ENCODE measurements at places on chromosomes 3 and 15.

- peak; percentile 86 for DNase-seq
These were observed 10.0 kb downstream of the CMTM7 start for GRCh38 chr3:32401556-32402081.

GRCh38 chr3:102000620-102001209, 151.4 kb downstream of the NFKBIZ start:
- DNase-seq, result no peak

- DNase-seq, result no peak
These were observed 89.6 kb upstream of the TSEN2 start for GRCh38 chr3:12394569-12395271.

GRCh38 chr15:59178151-59178695, 28.4 kb upstream of the LDHAL6B start:
- peak; percentile 63 for DNase-seq

GRCh38 chr3:131454501-131454900, 48.3 kb downstream of the MRPL3 start:
- no peak for DNase-seq

DNA sequence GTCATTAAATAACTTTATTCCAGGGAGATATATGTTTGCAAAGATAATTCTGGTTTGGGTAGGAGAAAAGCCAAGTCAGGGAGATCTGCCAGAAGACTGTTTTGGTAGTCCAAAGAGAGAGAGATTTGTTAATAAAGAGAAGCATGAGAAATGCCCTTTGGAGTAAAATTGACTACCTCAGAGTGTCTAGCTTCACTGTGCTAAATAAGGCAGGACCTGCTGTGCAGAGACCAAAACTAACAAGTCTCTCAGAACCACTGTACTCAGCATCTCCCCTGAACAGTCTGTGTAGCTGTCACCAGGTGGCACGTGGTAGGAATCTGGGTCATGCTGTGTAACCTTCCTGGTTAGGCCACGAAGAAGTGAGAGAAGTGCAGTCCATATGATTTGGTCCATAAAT, 31.6 kb upstream of the SLC35G2 start:
- DNase-seq, result no peak

DNA sequence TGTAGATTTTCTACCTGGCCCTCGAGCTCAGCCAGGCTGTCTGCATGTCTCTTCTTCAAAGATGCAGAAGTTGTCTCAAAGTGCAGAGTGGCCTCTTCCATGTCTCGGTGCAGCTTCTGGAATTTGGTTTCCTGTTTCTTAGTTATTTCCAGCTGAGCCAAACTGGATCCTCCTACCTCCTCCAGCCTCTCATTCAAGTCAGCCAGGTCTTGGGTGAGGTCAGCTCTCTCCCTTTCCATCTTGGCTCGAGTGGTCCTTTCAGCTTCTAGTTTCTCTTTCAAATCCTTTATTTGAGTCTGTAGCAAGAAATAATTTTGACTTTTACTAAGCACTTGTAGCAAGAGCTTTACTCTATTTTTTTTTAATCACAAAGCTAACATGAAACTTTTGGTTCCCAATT, 81.8 kb downstream of the MYH15 start:
- DNase-seq, result peak; percentile 29

DNA sequence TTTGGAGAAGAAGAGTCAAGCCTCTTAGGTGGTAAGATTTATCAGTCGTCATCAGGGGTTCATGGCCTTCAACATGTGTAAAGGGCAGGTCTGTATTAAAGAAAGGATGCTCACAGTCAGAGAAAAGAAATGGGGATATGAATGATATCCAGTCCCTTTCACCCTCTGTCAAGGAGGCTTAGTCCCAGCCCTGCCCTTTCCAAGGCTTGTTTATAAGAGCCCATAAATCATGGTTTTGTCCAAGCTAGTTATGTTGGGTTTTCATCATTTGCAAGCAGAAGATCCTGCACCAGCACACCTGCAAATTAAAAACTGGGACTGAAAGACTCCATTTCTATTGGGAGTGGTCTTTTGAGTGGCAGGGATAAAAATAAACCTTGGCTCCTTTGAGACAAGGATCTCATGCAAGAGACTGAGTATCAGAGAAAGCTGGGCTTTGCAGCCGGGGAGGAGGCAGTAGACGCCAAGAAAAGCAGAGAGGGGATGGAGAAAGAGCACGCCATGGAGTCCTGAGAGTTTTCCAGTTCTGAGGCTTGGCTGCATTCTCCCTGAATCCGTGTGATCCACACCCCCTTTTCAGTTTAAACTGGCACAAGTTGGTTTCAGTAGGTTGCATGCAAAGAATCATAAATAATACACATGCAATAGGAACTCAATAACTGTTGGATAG, 12.6 kb upstream of the PDIA5 start:
- DNase-seq, result peak; percentile 54

GRCh38 chr3:121584418-121584817, 8.8 kb upstream of the FBXO40 start:
- DNase-seq, result no peak

DNA sequence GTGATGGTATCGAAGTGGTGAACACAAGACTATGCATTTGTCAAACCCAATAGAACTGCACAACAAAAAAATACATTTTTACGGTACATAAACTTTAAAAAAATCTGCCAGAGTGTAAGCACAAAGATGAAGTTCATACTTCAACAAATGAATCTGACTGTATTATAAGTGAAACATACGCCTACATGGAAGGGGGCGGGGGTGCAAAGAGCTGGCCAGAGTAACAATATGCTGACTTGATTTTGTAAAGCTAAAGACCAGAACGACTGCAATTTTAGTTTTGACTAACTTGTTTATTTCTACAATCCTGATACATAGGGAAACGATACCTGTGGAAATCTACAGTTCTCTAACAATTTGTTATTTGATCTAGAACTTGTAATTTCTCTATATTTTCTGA, 426.0 kb downstream of the GABRG3 start:
- no peak for DNase-seq

GRCh38 chr15:72971766-72972165, 80.5 kb upstream of the NEO1 start:
- peak; percentile 41 for DNase-seq

DNA sequence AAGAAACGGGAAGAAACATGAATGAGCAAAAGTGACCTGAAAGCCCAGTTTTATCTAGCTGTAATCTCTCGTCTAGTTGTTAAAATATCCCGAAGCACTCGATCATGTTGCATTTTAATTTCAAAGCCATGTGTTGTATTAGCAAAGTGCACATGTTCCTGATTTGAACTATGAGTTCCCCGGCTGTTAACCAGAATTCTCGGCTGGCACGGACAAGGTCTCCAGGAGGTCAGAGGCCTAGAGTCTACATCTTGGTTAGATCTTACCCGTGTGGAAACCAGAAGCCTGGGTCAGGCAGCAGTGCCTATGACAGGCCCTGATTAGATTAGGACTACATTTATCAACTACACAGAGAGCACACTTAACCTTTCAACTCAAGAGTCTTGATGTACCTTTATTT, 195.8 kb downstream of the CDIN1 start:
- DNase-seq, result no peak

DNA sequence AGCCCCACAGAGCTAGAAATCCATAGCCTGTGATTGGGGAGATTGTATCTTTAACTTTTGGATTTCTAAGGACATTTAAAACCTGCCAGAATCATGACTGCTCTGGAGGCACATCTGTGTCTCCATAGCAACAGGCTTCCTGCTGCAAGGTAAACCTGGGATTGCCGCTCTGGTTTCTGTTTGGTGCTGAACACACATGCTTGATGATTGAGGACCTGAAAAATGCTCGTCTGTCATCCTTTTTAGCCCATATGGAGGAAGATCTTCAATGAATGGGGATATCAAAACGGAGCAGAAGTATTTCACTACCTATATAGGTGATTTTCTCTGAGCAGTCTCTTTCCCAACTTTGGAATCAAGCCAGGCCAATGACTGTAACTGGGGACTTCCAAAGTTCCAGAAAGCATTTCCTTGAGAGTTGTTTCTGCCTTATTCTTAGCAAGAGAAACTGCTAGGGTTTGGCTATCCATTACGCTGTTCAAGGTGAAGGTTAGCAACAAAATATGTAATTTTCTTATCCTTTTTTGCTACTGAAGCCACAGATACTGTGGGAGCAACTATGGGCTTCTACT, 96.5 kb upstream of the TNIK start:
- no peak for DNase-seq

- DNase-seq, result no peak
These were observed 404.6 kb downstream of the LPP start for GRCh38 chr3:188558343-188559071.

GRCh38 chr3:9255976-9256375, 6.5 kb upstream of the SRGAP3 start:
- DNase-seq, result no peak

GRCh38 chr3:74904646-74905045, 290.2 kb upstream of the CNTN3 start:
- DNase-seq, result no peak

Data from right hindlimb (tissue), 1 donor.